ENCODE measurements at places on chromosomes 6 and 20. TPM values are rescaled to one million over a fixed set of nuclear protein-coding genes. Genes with fewer than 3 reads are reported as not detected.

GRCh38 chr6:13810688-13811446 is 3.5 kb downstream of the MCUR1 start:
- DNase-seq: no peak

Gene PCK1
- 0.62 TPM for total RNA-seq

GRCh38 chr6:38153798-38154345 is 334.3 kb downstream of the ZFAND3 start:
- DNase-seq: no peak

DNA sequence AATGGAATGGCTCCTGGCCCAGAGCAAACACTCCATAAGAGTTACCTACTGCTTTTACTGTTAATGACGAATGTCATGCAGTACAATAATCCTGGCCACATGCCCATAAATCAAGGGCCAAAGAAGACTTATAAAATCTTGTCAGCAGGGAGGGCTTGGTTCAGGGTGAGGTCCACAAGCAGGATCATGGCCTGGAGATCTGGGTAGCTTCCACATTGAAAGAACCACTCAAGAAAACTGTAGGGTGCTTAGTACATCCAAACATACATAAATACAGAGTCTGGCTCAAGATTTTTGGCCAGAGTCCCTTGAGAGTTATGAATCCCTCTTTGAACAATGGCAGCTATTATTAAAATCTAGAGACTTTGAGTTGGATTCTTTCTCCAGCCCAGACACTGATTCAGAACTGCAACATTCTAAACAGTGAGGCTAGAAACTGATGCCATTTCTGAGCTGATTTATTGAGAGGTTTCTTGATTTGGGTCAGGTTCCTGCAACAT is 188.7 kb downstream of the CDC5L start:
- DNase-seq: no peak

Measured in left ventricle myocardium superior (tissue), 1 donor.